ENCODE measurements at places on chromosomes 5 and 9.

- peak; percentile 8 for DNase-seq
Observed at GRCh38 chr5:78162253-78162862, 132.1 kb downstream of the AP3B1 start.

DNA sequence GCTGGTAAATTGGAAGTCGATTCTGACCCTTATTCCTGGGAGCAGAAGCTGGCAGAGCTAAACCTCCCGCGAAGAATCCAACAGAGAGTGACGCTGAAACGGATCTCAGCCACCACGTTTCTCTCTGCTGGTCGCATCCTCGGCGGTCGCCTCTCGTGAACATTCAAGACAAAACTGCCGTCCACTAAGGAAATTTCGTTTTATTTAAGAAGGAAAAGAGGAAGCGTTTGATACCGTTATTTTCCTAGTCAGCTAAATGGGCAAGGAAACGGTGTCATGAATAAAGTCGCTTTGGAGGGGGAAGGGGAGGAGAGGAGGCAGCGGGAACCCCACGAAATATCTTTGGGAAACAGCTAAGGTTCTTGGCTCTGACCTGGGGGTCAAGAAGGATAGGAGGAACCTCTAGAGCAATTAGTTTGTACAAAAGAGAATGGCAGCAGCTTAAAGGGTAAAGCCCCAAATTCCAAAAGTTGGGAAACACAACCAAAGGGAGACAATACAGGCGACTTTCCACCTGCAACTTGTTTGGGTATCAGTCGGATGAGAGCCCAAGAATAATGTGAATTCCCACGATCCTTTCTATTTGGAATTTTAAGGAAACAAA lies 1.9 kb downstream of the FOXB2 start:
- DNase-seq = no peak

GRCh38 chr5:143057580-143057999 lies 287.4 kb downstream of the ARHGAP26 start:
- DNase-seq = no peak

DNA sequence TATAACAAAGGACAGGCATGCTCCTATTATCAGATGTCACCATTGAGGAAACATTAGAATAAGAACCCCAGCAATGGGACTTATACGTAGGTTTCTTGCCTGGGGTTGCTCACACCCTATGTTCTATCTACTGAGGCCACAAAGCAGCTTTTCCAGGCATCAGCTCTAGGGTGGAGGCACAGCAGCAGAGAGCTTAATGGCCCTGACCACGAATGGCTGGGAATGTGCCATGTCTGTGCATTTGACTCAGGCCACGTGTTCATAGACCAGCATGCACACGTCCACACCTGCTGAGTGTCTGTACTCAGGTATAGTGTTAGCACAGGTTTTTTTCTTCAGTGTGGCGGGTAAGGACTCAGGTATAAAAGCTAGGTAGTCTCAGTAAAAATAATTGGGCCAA lies 129.4 kb downstream of the AOPEP start:
- no peak for DNase-seq

GRCh38 chr5:109297900-109298299 lies 111.9 kb downstream of the PJA2 start:
- DNase-seq = no peak

DNA sequence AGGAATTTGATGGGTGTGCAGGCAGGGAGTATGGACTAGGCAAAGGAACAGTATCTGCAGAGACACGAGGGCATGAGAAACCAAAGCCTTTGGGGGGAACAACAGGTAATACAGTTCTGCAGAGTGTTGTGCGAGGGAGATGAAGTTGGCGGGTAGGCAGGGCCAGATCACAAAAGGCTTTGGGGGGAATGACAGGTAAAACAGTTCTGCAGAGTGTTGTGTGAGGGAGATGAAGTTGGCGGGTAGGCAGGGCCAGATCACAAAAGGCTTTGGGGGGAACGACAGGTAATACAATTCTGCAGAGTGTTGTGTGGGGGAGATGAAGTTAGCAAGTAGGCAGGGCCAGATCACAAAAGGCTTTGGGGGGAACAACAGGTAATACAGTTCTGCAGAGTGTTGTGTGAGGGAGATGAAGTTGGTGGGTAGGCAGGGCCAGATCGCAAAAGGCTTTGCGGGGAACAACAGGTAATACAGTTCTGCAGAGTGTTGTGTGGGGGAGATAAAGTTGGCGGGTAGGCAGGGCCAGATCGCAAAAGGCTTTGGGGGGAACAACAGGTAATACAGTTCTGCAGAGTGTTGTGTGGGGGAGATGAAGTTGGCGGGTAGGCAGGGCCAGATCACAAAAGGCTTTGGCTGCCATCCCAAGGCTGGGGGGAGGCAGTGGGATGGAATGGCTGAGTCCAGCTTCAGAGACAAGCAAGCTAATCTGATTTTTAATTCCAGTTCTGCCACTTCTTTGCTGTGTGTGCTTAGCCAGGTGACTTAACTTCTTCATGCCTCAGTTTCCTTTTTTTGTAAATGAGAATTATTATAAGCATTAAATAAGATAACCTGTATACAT lies 33.0 kb downstream of the FRMPD1 start:
- no peak for DNase-seq

DNA sequence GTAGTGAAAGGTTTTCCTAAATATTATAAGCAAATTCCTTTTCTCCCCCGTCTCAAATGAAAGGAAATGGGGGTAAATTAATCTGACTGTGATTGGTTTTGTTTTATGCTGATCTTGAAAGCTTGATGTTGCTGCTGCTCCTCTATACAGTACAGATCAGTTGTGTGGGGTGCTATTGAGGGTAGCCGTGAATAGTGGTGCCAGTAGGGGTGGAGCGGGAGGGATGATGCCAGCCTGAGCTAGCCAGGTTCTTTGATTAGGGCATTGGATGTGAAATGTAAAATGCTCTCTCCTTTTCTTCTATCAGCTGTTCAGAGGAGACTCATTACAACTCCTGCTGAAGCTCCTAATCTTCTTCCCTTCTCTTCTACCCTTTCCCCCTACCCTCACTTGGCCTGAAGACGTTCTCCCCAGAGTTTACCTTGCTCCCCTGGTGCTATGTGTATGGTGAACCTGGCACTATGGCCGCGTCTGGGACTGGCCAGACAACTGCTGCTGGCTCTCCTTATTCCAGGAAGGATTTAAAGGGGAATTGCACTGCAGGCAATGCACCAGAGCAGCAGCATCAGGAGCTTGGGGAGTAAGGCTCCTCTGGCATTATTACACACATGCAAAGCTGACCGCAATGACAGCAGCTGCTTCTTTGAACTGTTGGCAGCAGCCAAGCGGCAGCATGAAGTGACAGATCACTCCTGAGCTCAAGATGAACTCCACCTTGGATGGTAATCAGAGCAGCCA lies 566 bp downstream of the GPR21 start:
- no peak for DNase-seq

DNA sequence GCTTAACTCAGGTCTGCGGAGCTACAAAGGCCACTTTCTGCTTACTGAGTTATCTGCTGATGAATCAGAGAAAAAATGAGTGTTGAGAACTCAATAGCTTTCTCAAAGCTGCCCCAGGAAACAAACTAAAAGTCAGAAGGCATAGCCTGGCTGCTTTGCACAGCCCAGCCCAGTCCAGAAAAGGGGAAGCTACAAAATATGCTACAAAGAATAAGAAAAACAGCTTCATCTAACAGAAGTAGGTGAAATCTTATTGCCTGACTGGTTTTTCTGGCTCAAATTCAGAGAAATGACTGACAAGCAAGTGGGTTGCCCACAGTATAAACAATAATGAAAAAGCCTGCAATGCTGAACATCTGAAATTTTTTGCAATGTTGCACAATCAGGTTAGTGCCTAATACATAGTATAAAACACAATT lies 156.2 kb downstream of the PPP2R2B start:
- no peak for DNase-seq

DNA sequence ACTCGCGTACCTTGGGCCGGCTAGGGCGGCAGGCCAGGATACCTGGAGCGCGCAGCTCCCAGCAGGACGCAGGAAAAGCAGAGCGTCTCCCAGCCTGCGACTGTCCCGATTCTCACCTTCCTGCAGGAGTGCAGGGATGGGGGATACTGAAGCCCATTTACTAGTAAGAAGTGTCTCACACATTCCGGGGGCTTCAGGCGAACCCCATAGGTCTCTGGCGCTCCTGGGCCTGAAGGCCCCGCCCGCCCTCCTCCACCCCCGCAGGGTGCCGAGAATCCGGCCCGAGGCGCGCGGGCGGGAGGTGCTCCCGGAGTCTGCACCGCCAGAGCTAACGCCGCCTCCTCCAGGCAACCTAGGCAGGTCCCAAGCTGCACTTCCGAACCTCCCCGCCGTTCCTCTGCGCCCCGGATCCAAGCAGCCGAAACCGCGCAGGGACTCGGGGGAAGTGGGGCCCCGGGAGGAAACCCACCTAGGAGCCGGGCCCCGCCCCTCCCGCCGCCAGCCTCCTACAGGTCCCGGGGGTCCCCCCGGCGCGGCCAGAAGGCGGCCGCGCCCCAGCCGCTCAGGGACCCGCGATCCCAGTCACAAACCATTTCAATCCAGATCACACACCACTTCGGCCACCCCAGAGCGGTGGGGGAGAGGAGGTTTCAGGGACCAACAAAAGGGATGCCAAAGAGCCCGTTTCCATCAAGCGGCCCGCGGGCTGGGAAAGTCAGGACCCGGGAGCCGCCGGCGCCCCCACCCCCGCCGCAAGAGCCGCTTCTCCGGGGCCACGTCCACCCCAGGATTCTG lies 1.2 kb downstream of the ROR2 start:
- peak; percentile 27 for DNase-seq

DNA sequence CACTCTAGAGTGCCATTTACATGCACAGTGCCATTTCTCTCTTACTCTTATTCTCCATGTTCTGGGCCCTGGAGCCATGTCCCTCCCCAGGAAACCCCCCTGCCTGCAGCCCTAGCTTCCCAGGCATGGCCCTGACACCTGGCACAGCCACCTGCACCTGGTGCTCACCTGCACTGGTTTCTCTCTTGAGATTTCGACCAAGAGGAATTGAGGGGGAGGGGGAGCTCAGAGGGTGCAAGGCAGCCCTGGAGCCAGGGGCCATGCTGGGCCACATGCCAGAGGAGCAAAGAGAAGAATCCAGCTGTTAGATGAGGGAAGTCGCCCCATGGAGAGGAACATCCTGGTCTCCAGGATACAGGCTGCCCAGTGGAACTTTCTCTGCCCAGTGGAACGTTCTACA lies 65.0 kb upstream of the RAPGEF1 start:
- no peak for DNase-seq

GRCh38 chr9:107866711-107867311 lies 377.2 kb upstream of the KLF4 start:
- DNase-seq = no peak

- DNase-seq = no peak
Observed at GRCh38 chr9:132365986-132366385, 11.2 kb upstream of the SETX start.

DNA sequence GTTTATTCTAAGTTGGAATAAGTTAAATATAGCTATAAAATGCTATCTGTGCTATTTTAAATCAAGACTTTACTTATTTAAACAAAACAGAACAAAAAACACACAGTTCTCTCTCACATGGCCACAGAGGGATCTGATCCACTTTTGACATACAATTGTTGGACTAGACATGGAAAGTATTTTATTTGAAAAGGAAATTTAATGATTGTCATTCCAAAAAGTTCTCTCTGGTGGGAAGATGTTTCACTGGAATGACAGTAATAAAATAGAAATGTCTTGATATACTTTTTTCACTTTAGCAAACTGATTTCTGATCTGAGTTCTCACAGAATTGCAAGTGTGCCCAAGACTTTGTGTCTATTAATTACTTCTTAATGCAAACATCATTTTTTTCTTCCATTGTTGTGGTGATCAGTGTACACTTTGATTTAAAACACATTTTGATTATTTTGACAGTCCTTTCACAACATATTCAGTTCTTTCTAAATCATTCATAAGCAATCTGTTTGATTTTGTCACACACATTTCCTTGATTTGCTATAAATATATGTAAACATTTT lies 30.1 kb upstream of the MINAR2 start:
- no peak for DNase-seq

DNA sequence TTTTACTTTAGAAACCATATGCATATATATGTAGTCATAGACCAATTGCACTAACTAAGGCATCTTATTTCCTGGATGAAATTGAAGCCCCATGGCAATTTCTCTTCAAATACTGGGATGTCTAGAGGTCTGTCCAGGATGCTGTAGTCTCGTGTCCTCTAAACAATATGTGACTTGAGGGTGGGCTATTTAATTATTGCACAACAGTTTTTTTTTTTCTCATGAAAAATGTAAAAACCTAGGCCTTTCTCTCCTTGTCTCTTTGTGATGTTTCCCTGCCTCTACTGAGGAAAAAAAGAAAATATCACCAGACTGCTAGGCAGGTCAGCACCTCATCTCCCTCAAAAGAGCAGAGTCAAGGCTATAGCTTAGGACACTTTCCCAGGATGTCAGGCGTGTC lies 34.6 kb downstream of the ZCCHC9 start:
- no peak for DNase-seq

- no peak for DNase-seq
Observed at GRCh38 chr9:119053070-119053469, 316.2 kb downstream of the BRINP1 start.

GRCh38 chr5:57221049-57221568 lies 47.2 kb downstream of the GPBP1 start:
- no peak for DNase-seq

- no peak for DNase-seq
Observed at GRCh38 chr5:91031402-91031752, 351.7 kb downstream of the ARRDC3 start.

DNA sequence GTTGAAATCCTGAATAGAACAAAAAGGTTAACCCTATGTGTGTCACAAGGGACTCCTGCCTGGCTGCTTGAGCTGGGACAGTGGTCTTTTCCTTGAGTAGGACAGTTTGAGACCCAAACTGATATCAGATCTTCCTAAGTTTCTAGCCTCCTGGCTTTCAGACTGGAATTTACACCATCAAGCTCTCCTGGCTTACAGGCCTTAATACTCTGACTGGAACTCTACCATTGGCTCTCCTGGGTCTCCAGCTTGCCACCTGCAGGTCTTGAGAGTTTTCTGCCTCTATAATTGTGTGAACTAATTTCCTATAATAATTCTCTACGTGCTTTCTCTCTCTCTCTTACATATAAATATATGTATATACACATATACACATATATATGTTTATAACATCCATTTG lies 112.5 kb downstream of the PRR16 start:
- DNase-seq = no peak

GRCh38 chr5:2149195-2149539 lies 266.4 kb upstream of the IRX4 start:
- no peak for DNase-seq

- DNase-seq = no peak
Observed at GRCh38 chr5:14399054-14399692, 182.4 kb upstream of the OTULINL start.

GRCh38 chr5:167732499-167732898 lies 558.9 kb upstream of the WWC1 start:
- no peak for DNase-seq

DNA sequence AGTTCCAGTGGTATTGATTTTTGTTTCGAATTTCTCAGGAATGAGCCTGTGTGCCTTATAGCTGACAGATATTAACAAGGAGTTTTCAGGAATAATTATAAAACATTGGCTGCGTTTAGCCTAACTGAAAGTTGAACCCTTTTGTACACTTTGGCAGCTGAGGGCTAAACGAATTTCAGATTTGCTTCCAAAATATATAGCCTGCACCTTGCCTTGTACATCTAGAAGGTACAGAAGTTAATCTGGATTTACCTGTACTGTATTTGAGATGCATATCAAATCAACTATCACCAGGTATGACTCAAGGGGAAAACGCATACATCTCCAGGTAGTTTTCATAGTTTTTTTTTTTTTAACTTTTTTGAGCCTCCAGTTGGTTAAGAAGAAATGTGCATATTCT lies 1.9 kb upstream of the MSX2 start:
- no peak for DNase-seq

GRCh38 chr9:112711050-112711689 lies 6.7 kb downstream of the INIP start:
- no peak for DNase-seq

Measured in activated naive CD4-positive, alpha-beta T cell treated with anti-CD3 and anti-CD28 coated beads for 36 hours (primary cell).